Stromal cell of bone marrow (primary cell): ENCODE measurements at places on chromosomes 7 and 10.

DNA sequence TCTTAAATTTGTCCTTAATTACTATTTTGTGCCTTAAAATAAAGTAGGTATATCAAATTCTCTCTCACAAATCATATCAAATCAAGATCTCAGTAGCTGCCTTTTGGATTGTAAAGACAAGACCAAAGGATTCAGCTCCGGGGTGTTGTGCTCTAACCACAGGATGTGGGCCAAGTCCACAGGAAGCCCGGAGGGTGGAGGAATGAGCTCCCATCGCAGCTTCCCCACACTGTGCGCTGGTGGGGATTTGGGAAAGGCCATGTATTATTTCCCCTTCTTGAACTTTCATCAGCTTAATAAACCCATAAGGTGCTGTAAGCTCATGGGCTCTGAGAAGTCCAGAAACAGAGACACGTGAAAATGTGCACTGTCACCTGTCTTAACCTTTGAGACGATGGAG, 241.6 kb upstream of the TCERG1L start:
- no peak for DNase-seq

- no peak for DNase-seq
These were observed 26.1 kb upstream of the CHCHD3 start for GRCh38 chr7:133108023-133108422.

DNA sequence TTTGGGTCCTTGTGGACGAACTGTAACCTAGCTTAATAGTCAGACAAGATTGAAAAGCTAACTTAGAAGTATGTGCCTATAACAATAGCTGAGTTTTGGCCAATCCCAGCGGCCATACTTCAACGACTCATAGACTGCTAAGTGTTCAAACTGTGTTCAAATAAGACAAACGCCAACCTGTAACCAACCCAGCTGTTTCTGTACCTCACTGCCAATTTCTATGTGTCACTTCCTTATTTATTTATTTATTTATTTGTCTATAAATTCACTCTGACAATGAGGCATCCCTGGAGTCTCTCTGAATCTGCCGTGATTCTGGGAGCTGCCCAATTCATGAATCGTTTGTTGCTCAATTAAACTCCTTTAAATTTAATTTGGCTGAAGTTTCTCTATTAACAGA, 21.7 kb downstream of the ST8SIA6 start:
- no peak for DNase-seq

DNA sequence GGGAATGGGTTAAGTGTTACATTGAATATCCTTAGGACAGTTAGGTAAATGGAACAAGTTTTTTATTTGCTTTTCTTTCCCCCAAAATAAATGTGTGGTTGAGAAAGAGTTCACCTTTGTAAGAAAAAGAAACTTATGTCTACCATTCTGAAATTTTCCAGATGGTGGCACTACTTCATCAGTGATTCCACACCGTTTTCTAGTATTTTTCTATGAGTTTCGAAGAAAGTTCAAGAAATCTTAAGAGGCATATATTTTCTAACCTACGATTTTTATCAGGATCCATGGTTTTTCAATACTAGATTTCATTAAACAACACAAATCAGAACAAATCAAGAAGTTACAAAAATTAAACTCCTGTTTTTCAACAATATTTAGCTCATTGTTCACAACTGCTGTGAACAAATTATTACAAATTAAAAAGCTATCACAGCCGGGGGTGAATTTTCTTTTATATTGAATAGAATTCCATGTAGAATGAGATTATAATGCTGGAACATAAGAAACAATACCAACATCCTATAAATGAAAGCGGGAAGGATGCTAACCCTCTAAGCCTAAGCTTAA, 163.1 kb upstream of the NPVF start:
- peak; percentile 29 for DNase-seq

DNA sequence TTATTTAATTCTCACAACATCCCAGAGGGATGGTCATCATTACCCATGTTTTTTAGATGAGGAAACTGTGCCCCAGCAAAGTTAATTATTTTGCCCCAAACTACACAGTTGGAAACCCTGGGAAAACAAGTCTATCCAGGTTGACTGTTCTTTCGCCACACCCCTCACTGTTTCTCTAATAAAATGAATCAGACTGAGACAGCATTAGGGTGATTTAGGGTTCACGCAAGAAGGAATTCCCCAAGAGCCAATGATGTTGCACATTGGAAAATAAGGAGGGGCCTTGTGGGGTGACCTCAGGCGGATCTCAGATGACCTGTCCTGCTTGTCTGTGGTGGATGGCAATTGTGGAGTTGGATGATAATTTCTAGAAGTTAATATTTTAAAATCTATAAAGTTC, 135.7 kb upstream of the TBX20 start:
- DNase-seq, result no peak

DNA sequence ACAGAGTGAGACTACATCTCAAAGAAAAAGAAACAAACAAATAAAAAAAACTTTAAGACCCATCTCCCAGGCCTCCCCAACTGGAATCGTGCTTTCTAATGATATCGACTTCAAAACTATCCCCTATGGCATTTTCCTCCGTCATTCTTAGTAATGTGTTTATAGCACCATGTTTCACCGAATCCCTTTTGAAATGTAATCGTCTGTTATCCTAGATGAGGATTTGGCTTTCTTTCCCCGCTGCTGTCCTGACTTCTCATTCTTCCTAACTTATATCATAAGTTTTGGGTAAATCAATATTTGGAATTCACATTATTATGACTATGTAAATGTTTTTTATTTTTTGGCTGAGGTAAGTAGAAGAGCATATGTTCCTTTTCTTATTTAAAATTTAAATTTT, 77.2 kb upstream of the ARHGAP21 start:
- no peak for DNase-seq
